ENCODE measurements at places on chromosomes 12 and 14. TPM values are rescaled to one million over a fixed set of nuclear protein-coding genes. Genes with fewer than 3 reads are reported as not detected.

DNA sequence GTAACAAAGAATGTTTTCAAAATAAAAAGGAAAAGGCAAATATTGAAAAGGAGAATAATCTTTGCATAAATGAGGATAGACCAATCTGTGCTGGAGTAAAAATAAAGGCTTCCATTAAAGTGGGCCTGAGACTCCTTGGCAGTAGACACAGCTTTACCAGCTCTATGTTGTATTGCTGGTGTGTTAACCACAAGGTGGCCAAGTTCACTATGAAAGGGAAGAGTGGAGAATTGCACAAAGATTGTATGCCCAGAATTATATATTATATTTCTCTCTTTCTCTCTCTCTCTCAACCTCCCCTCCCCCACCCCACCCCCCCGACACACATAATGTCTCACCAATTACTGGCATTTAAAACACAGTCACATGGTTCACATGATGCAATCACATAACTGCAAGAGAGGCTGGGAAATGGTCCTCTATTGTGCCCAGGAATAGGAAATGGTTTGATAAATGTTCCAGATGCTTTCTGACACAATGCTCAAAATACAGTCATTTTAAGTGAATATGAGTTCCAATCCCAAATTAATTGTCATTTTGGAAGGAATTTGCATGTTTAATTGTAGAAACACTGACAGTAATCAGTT, 222.6 kb upstream of the SYT1 start:
- no peak for DNase-seq

Gene CKAP4
- total RNA-seq, result 39.7 TPM

- no peak for DNase-seq
Observed at GRCh38 chr14:35286707-35287106, 5.5 kb upstream of the PSMA6 start.

- no peak for DNase-seq
Observed at GRCh38 chr14:51871846-51872245, 11.4 kb downstream of the GNG2 start.

- no peak for DNase-seq
Observed at GRCh38 chr14:89486961-89487360, 69.9 kb upstream of the FOXN3 start.

All from ureter (tissue), 1 donor.